ENCODE measurements at places on chromosomes 4 and X.

DNA sequence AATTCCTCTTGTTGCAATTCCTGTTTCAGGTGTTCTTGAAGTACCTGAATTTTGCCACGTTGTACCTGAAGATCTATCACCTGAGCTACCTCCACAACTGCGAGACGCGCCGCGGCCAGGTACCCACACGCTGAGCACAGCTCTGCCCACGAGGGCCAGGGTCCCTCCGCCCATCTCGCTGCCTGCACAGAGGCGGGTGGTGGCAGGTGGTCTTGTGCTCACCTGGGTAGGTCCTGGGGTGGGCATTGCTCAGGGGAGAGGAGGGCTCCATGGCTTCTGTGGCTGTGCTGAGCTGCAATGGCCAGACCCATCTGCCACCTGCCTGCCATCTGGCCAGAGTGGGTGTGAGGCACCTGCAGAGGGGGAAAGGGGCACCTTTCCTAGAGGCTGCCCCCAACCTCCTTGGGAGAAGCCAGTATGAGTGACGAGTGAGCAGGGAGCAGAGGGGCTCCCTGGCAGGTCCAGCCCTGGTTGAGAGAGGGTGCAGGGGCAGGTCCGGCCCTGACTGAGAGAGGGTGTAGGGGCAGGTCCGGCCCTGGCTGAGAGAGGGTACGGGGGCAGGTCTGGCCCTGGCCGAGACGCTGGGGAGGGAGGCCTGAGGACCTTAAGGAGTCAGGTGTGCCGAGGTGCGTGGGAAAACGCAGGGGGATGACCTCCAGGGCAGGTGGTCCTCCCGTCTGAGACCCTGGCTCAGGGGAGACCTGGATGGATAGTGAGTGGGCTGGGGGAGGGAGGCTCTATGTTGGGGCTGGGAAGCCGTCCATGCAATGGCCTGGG lies 10.7 kb downstream of the PDE6B start:
- no peak for DNase-seq

- DNase-seq, result no peak
Observed at GRCh38 chr4:67624939-67625338, 66.4 kb downstream of the STAP1 start.

DNA sequence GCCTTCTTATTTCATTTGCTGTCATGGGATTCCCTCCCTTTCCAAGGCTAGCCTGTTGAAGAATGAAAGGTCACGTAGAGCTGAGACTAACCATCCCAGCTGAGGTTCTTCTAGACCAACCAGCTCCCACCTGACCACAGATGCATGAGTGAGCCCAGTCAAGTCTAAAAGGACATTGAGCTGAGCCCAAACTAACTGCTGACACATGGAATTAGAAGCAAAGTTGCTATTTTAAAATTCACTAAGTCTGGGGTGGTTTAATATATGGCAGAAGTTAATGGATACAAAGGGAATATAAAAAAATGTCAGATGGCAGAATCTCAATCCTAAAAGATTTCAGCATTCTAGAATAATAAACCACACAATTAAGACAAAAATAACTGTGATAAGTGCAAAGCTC lies 118.9 kb upstream of the RASGEF1B start:
- no peak for DNase-seq

- no peak for DNase-seq
Observed at GRCh38 chr4:19329077-19329476, 922.6 kb upstream of the SLIT2 start.

GRCh38 chrX:15269618-15270521 lies at the start of gene ASB9:
TSS of gene ASB9 (minus strand) at chrX:15270083. CDS start at chrX:15269874, 209 bp downstream.
- peak; percentile 26 for DNase-seq

DNA sequence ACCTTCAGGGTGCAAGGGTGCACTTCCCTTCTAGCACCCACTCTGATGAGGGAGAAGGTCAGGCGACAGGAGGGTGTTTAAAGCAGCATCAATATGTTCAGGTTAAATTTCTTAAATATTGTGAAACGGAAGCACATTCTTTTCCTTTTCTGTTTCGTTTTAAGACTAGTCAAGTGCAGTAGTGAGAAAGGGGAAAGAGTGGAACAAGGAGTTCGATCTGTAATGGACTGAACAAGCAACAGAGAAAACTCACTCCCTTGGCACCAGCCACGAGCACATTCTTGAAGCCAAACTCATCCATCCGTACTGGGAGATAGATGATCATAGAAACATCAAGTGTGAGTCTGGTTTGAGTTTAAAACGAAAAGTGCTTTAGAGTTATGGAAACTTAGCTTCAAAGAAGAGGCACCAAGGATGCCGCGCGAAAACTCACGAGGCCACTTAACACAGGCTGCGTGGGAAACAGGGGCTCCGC lies 815 bp downstream of the FAM53A start:
- no peak for DNase-seq

GRCh38 chr4:140109737-140110136 lies 44.2 kb downstream of the MAML3 start:
- DNase-seq, result no peak

DNA sequence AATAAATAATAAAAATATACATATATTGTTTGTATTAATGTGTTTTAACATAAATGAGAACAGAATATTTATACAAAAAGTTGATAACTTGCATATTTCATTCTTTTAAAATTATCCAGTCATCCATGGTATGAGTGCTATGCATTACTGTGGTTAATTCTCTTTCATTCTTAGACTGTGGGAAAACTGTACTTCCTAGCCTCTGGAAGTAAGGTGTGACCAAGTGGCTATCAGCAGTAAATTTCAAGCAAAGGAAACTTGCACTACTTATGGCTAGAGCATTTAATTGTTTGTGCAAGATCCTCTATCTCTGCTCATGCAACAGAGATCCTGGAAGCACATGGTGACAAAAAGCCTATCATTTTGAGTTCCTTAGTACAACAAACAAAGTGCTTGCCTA lies 1054.5 kb upstream of the PABPC4L start:
- DNase-seq, result no peak

DNA sequence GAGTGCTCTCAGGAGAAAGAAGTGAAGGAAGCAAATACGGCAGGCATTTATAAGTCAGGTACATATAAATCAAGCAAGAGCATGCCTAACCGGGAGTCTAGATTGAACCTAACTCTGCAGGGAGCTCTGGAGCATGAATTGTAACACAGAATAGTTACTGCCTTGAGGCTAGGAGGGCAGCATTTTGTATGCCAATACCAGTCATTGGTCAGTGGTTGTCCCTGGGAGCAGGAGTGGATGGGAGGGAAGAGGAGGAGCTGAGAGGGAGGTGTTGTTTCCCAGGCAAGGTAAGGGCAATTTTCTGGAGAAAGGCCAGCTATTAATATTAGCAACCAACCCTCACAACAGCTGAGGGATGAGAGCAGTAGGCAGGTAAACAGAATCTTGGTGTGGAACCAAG lies 224.7 kb upstream of the DCAF8L1 start:
- DNase-seq, result no peak

DNA sequence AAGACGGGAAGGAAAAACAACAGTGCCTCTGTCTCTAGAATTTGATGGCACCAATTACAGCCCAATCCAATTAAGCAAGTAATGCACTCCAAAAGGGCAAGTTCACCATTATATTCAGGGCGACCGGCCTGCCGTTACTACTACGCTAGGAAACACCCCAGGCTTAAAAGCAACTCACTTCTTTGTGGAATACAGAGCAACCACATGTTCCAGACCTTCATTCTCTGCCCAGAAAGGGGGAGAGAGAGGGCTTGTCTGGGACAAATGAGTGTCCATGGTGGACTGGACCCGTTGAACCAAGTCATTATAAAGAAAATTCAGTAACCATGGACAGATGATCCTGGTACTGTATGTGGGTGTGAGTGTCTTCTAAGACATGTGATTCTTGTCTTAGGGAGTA lies 1.6 kb downstream of the KDR start:
- DNase-seq, result no peak

GRCh38 chrX:136468391-136469103 lies 19.2 kb upstream of the BRS3 start:
- DNase-seq, result no peak

DNA sequence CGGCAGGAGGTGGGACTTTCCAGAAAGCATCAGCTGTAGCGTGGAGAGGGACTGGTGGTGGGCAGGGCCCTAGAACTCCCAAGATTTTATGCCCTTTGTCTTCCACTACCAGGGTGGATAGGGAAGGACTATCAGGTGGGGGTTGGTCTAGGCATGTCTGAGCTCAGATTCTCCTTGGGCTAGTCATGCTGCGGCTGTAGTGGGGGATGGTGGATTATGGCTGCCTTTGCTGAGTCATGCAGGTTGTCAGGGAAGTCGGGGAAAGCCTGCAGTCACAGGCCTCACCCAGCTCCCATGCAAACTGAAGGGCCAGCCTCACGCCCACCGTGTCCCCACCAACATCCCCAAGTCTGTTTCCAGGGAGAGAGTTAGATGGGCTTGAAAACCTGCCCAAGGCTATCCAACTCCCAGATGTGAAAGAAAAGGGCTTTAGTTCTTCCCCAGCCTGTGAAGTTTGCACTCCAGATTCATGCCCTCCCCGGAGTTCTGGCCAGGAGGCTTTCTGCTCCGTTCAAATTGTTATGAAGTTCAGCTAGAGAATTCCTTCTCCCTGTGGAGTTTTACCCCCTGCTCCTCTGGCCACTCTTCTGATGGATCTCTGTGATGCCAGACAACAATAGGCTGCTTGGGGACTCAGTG lies 13.4 kb upstream of the MEPE start:
- DNase-seq, result no peak

GRCh38 chr4:142713282-142714030 lies 132.6 kb downstream of the INPP4B start:
- no peak for DNase-seq

GRCh38 chrX:150607201-150607600 lies 38.8 kb downstream of the MTM1 start:
- DNase-seq, result no peak

DNA sequence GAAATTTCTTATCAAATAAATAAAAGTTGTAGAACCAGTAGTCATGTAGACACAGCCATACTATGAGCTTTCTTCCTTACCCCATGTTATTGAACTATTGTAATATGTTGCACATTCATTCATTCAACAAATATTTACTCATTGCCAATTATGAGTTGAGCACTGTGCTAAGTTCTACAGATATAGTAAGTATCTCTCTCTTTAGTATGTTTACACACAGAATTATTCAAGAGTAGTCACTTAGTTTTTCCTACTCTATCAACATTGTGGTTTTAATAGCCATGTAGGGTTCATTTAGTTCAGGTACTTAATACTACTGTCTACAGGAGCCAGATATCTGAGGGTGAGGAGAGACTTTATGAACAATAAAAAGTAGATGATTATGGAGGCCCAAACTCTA lies 86.2 kb downstream of the TEX13A start:
- no peak for DNase-seq

DNA sequence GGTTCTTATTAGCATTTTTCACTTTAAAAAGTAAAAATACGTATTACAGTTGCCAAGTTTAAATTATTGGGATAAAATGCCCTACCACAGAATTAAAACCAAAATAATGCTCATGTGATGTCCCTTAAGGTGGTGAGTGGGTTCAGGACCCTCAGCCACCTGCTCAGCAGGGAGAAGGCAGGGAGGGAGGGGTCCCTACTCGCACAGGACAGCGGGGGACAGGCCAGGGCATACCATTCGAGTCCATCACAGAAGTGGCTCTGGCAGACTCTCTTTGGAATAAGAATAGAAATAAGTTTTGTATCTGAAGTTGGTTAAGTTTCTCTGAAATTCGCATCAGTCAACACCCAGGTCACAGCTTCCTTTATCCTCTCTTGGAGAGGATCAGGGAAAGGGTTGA lies 37.7 kb downstream of the NOP14 start:
- no peak for DNase-seq

DNA sequence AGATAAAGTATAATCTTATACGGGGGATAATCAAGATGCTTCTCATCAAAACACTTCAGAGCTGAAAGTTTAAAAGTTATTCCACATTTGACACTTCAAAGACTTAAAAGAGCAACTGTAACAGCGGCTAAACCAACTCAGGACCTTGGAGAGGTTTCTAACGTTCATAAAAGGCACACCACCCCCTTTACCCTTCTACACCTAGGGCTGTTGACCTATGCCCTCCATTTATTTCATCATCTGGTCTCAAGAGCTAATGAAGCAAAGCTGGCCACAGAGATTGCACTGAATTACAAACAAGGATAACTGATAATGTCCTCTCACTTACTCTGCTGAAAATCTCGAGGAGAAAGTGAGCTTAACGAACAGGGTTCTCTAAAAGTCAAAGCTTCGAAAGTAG lies 1.1 kb upstream of the RPS6KA6 start:
- DNase-seq, result no peak

DNA sequence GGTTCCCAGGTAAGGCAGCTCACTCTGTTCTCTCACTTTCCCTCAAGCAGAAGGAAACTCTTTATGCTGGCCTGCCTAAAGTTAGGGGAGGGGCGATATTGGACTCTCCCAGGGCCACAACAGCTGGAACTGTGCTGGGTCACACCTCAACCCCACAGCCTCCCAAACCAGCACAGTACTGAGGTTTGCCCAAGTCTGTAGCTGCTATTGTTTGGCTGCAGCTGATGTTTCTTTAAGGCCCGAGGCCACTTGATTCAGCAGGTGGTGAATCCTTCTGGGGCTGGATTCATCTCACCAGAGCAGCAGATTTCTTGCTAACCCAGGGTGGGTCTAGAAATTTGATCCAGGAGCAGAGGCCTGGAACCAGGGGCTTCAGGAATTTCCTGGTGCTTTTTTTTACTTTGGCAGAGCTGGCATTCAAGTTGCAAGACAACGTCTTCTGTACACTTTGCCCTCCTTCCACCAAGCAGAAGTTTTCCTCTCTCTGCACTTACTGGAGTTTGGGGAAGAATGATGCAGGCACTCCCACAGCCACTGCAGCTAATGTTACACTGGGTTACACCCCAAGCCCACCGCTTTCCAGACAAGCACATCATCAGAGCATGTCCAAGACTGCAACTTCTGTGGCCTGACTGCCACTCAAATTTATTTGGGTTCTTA lies 544.7 kb upstream of the NDST4 start:
- no peak for DNase-seq

DNA sequence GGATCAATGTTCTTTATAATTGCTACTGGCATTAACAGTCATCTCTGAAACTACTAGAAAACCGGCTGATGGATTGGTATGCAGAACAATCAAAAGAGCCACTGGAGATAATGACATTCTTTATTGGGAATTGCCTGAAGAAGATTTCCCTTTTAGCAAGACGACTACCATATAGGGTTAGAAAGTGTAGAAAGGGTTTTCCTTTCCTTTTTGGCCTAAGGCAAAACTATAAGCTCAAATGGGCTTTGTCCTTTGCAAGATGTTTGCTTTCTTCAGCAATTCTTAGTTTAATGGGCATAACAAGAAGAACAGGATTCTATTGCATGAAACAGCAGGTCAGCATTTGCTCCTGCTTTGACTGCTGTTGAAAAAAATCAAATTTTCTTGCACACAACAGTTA lies 214.2 kb upstream of the PCDH10 start:
- DNase-seq, result no peak

Measured in T-helper 1 cell (primary cell).